ENCODE measurements at places on chromosomes 12 and 14. TPM values are rescaled to one million over a fixed set of nuclear protein-coding genes. Genes with fewer than 3 reads are reported as not detected.

DNA sequence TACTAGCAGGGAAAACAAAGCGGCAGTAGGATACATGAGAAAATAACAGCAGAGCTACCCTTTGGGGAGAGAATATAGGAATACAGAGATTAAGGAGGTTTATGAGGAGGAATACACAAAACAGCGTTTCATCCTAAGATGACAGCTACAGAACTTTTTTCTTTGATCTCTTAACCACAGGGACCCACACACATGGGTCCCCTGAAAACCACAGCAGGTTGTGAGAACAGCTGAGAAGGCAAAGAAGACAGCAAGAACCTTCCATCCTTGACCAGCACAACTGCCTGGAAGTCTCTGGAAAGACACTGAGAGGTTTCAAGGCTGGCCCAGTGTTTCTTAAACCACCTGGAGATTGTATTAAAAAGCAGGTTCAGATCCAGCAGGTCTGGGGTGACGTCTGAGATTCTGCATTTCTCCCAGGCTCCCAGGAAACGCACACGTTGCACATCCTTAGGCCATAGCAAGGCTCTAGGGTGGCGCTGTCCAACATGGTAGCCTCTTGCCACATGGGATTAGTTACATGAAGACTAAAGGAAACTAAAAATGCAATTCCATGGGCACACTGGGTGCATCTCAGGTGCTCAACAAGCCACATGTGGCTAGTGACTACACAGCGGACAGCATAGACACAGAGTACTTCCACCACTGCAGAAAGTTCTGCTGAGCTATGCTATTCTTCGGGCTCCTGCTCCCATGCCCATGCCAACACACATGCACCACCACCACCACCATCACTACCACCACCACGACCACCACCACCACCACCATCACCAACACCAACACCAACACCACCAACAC, 92.3 kb downstream of the FOXN3 start:
- H3K27me3 ChIP-seq: no peaks in the 10 kb centered on the region
- no peak for DNase-seq
- H3K27ac ChIP-seq: no peak overlapping the region
- H3K4me1 ChIP-seq: no peaks in the 10 kb centered on the region
- no peak overlapping the region for H3K4me3 ChIP-seq

DNA sequence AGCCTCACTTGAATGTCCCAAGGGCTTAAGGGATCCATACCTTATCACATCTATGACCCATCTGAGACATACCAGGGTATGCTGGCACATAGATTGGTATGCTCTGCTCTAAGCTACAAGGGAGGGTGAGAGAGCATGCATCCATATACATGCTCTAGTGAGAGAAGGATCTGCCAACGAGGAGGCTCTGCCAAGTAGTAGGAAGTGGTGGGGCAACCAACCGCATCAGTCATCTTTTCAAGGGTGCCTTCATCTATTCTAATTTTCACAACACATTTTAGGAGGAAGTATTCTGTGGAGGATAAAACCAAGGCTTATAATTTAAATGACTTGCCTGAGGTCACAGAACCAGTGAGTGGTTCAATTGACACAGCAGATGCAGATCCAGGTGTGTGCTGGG, 6.6 kb upstream of the PPM1A start:
- no peak overlapping the region for H3K27ac ChIP-seq
- no peak overlapping the region for H3K4me3 ChIP-seq
- H3K36me3 ChIP-seq: no peaks in the 10 kb centered on the region
- no peaks in the 10 kb centered on the region for H3K27me3 ChIP-seq
- DNase-seq: no peak
- H3K4me1 ChIP-seq: peaks cover 4% of the 10 kb centered on the region

Gene SERPINA9
- total RNA-seq: not detected

- no peaks in the 10 kb centered on the region for H3K4me1 ChIP-seq
- no peak overlapping the region for H3K27ac ChIP-seq
- H3K27me3 ChIP-seq: no peaks in the 10 kb centered on the region
- no peak overlapping the region for H3K4me3 ChIP-seq
These were observed 48.0 kb downstream of the TMEM116 start for GRCh38 chr12:111964935-111965334.

DNA sequence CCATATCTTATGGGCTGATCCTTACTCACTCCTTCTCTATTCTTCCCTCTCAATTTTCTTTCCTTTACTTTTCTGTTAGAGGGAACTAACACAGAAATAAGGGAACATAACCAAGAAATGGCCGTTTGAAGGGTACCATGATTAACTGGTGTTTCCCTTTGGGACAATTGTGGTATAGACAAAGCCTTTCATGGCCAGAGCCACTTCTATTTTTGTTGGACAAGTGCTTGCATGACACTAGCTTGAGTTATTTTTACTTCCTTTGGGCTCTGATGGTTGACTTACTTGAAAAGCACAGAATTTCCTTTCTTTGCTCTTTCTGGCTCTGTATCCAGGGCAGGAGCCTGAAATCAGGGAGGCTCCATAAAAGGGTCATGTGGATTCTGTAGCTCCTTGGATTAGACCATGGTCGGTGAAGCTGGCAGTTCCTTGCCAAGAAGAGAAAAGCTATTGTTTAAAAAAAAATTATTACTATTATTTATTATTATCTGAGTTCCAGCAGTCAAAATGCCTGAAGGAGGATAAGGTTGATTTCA, 130.6 kb downstream of the KTN1 start:
- no peak overlapping the region for H3K27ac ChIP-seq
- H3K27me3 ChIP-seq: no peaks in the 10 kb centered on the region
- DNase-seq: no peak
- no peak overlapping the region for H3K4me3 ChIP-seq
- H3K4me1 ChIP-seq: peaks cover 2% of the 10 kb centered on the region
- no peaks in the 10 kb centered on the region for H3K36me3 ChIP-seq

DNA sequence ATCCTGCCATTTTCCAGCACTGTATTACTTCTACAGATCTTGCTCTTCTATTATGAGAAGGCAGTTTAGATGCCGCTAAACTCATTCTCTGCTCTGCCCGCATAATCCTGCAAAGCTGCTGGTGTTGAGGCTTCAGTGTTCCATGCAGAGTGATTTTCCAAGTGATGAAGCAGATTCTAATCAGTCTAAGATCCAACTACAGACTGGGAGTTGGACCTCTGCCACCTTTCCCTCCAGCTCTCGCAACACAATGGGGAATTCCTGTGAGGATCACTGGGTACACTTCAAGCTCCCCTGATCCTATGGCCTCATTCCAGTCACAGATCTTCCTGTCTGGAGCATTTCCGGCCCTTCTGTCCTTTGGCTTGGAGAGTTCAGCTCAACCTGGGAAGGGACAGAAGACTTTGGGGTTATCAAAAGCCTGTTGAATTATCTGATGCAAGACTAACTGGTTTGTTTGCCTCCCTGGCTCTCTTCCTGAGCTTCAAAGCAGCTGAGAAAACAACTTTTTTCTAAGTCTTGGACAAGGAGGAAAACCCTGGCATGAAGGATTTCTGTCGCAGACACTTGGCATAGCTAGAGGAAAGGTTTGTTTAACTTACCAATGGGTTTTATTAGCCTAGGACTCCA, 333.9 kb downstream of the ZFP36L1 start:
- peak; percentile 87 for DNase-seq
- no peak overlapping the region for H3K4me3 ChIP-seq
- peaks cover 20% of the 10 kb centered on the region for H3K4me1 ChIP-seq
- no peaks in the 10 kb centered on the region for H3K36me3 ChIP-seq
- peak overlapping the region; percentile 84 for H3K27ac ChIP-seq

- H3K36me3 ChIP-seq: no peaks in the 10 kb centered on the region
- DNase-seq: no peak
- H3K4me1 ChIP-seq: peaks cover 20% of the 10 kb centered on the region
- no peaks in the 10 kb centered on the region for H3K27me3 ChIP-seq
- no peak overlapping the region for H3K4me3 ChIP-seq
These were observed 103.1 kb upstream of the MDM1 start for GRCh38 chr12:68435299-68435637.

Gene SLC25A21
- 3.2 TPM for total RNA-seq

DNA sequence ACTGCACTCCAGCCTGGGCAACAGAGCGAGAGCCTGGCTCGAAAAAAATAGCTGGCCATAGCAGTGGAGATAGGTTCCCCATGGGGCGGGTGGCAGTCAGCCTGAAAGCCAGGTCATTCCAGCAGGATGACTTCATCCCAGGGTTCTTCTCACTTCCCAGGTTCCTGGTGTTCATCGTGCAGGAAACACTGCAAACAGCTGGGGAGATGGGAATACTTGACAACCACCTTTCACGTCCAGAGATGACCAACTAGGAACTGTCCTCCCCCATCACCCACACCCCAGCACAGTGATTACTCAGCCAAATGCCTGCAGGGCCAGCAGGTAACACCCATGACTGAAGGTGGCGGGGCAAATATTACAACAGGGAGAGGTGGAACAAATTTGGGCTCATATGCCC, 1.7 kb downstream of the VSIG10 start:
- no peaks in the 10 kb centered on the region for H3K36me3 ChIP-seq
- peaks cover 35% of the 10 kb centered on the region for H3K4me1 ChIP-seq
- H3K4me3 ChIP-seq: no peak overlapping the region
- H3K27ac ChIP-seq: no peak overlapping the region

- no peak overlapping the region for H3K27ac ChIP-seq
- no peaks in the 10 kb centered on the region for H3K36me3 ChIP-seq
- DNase-seq: no peak
- H3K4me1 ChIP-seq: no peaks in the 10 kb centered on the region
- H3K27me3 ChIP-seq: no peaks in the 10 kb centered on the region
- H3K4me3 ChIP-seq: no peak overlapping the region
These were observed 222.8 kb downstream of the C12orf42 start for GRCh38 chr12:103272949-103273348.

DNA sequence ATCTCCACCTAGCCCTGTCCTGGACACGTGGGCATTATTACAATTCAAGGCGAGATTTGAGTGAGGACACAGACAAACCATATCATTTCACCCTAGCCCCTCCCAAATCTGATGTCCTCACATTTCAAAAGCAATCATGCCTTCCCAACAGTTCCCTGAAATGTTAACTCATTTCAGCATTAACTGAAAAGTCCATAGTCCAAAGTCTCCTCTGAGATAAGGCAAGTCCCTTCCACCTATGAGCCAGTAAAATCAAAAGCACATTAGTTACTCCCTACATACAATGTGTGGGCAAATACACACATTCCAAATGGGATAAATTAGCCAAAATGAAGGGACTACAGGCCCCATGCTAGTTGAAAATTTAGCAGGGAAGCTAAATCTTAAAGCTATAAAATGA, 546.0 kb upstream of the LMO3 start:
- H3K27ac ChIP-seq: no peak overlapping the region
- H3K27me3 ChIP-seq: no peaks in the 10 kb centered on the region
- H3K4me1 ChIP-seq: peaks cover 8% of the 10 kb centered on the region
- no peaks in the 10 kb centered on the region for H3K36me3 ChIP-seq
- DNase-seq: no peak

GRCh38 chr12:49064767-49065152, 4.2 kb upstream of the KMT2D start:
- DNase-seq: no peak
- no peak overlapping the region for H3K4me3 ChIP-seq
- no peaks in the 10 kb centered on the region for H3K36me3 ChIP-seq
- peaks cover 7% of the 10 kb centered on the region for H3K4me1 ChIP-seq
- H3K27me3 ChIP-seq: no peaks in the 10 kb centered on the region

DNA sequence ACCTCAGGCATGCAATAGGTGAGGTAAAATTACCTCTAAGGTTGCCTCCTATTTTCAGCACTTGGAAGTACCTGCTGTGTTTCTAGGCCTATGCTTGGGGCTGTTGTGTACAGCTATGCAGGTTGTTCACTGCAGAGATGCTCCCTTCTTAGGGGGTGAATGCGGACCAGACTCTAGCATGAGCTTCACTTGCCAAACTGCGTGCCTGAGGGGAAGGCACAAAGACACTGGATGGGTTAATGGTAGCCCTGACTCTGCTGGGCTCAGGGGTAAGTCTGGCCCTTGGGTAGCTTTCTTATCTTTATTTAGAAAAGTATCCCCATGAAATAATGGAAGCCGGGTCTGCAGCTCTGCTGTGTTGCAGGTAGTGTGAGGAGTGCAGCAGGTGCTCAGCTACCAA, 35.7 kb downstream of the B4GALNT3 start:
- H3K27ac ChIP-seq: no peak overlapping the region
- H3K27me3 ChIP-seq: no peaks in the 10 kb centered on the region
- peaks cover 17% of the 10 kb centered on the region for H3K4me1 ChIP-seq
- H3K36me3 ChIP-seq: no peaks in the 10 kb centered on the region
- no peak for DNase-seq
- H3K4me3 ChIP-seq: no peak overlapping the region

Gene P2RX7
- total RNA-seq: not detected

DNA sequence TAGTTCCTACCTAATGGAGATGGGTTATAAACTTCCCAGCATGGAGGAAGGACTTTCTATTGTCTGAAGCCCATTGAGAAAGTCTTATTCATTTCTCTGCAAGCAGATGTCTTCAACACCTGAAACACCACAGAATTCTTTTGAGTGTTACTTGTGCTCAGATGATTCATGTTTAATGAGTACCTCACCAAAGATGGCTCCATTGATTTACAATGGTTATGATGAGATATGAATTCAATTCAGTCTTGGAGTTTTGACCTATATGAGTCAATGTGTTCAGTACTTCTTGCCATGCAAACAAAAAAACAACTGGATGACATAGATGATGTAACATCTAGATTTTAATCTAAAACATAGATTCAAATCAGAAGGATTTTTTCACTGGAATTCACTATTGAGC, 15.4 kb upstream of the PAWR start:
- H3K27me3 ChIP-seq: no peaks in the 10 kb centered on the region
- H3K36me3 ChIP-seq: no peaks in the 10 kb centered on the region
- no peak overlapping the region for H3K4me3 ChIP-seq

- H3K27me3 ChIP-seq: no peaks in the 10 kb centered on the region
- no peak overlapping the region for H3K27ac ChIP-seq
- H3K36me3 ChIP-seq: no peaks in the 10 kb centered on the region
These were observed 104.6 kb downstream of the ITPR2 start for GRCh38 chr12:26728205-26729050.

DNA sequence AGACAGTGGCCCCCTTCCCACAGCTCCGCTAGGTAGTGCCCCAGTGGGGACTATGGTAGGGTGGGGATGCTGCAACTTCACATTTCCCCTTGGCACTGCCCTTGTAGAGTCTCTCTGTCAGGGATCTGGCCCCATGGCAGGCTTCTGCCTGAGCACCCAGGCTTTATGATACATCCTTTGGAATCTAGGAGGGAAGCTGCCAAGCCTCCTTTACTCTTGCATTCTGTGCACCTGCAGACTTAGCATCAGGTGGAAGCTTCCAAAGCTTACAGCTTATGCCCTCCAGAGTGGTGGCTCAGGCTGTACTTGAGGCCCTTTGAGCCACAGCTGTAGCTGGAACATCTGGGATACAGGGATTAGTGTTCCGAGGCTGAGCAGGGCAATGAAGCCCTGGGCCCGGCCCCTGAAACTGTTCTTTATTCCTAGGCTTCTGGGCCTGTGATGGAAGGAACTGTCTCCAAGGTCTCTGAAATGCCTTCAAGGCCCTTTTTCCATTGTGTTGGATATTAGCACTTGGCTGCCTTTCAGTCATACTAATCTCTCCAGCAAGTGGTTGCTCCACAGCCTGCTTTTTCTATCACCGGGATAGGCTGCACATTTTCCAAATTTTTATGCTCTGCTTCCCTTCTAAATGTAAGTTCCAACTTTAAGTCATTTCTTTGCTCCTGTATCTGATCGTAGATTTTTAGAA, 22.2 kb upstream of the OR6J1 start:
- no peak overlapping the region for H3K27ac ChIP-seq
- no peak for DNase-seq
- H3K4me1 ChIP-seq: peaks cover 14% of the 10 kb centered on the region
- no peaks in the 10 kb centered on the region for H3K27me3 ChIP-seq
- H3K36me3 ChIP-seq: no peaks in the 10 kb centered on the region
- H3K4me3 ChIP-seq: no peak overlapping the region
